Fibroblast of the aortic adventitia (primary cell): ENCODE measurements at places on chromosomes 3 and 15. TPM values are rescaled to one million over a fixed set of nuclear protein-coding genes. Genes with fewer than 3 reads are reported as not detected.

The HEG1 gene
- 198 and 256 TPM in 2 replicates for total RNA-seq

The LRRIQ4 gene
- 0.09 TPM in 1 of 2 replicates, not detected in the other for total RNA-seq

The MKRN3 gene
- 0.45 and 0.65 TPM in 2 replicates for total RNA-seq

The ANAPC13 gene
- total RNA-seq, result 123 and 137 TPM in 2 replicates

The GOLIM4 gene
- total RNA-seq, result 50.0 and 76.9 TPM in 2 replicates

The SPATA12 gene
- total RNA-seq, result 0.09 TPM in 1 of 2 replicates, not detected in the other

The PPP2R3A gene
- total RNA-seq, result 16.1 and 17.9 TPM in 2 replicates

The IL17RD gene
- 9.5 and 13.6 TPM in 2 replicates for total RNA-seq

The NAALADL2 gene
- total RNA-seq, result 11.4 and 54.5 TPM in 2 replicates

The FXR1 gene
- 104 and 443 TPM in 2 replicates for total RNA-seq

The CLRN1 gene
- total RNA-seq, result not detected in 2 replicates

The BCL2A1 gene
- total RNA-seq, result 0.81 TPM in 1 of 2 replicates, not detected in the other

The DLEC1 gene
- 0.09 and 0.25 TPM in 2 replicates for total RNA-seq

The TSC22D2 gene
- 10.3 and 15.4 TPM in 2 replicates for total RNA-seq

The LRRC2 gene
- 7.9 and 10.1 TPM in 2 replicates for total RNA-seq

The SEMA6D gene
- 3.9 and 17.7 TPM in 2 replicates for total RNA-seq

The CELF6 gene
- total RNA-seq, result 0.18 and 1.6 TPM in 2 replicates

The PPM1L gene
- total RNA-seq, result 1.4 and 2.5 TPM in 2 replicates

The EFCC1 gene
- total RNA-seq, result not detected in 2 replicates

The EPHA6 gene
- not detected in 2 replicates for total RNA-seq

The OXSR1 gene
- total RNA-seq, result 36.2 and 38.0 TPM in 2 replicates

The MITF gene
- total RNA-seq, result 6.1 and 22.6 TPM in 2 replicates

The AP2M1 gene
- total RNA-seq, result 364 and 380 TPM in 2 replicates

The MYLK gene
- 73.8 and 74.7 TPM in 2 replicates for total RNA-seq

The FOXB1 gene
- total RNA-seq, result not detected in 2 replicates

The MESP2 gene
- total RNA-seq, result 1.3 and 2.9 TPM in 2 replicates

The DOCK3 gene
- total RNA-seq, result 0.36 and 0.41 TPM in 2 replicates

The MAPKBP1 gene
- 12.7 and 20.8 TPM in 2 replicates for total RNA-seq

The TJP1 gene
- total RNA-seq, result 94.2 and 95.3 TPM in 2 replicates
